ENCODE measurements at places on chromosomes 6 and 20. TPM values are rescaled to one million over a fixed set of nuclear protein-coding genes. Genes with fewer than 3 reads are reported as not detected.

- no peaks in the 10 kb centered on the region for H3K27me3 ChIP-seq
- H3K36me3 ChIP-seq: no peaks in the 10 kb centered on the region
- no peak overlapping the region for H3K27ac ChIP-seq
- no peaks in the 10 kb centered on the region for H3K4me1 ChIP-seq
- H3K4me3 ChIP-seq: no peak overlapping the region
Measured at GRCh38 chr20:467755-468154, 5.4 kb upstream of the TBC1D20 start.

DNA sequence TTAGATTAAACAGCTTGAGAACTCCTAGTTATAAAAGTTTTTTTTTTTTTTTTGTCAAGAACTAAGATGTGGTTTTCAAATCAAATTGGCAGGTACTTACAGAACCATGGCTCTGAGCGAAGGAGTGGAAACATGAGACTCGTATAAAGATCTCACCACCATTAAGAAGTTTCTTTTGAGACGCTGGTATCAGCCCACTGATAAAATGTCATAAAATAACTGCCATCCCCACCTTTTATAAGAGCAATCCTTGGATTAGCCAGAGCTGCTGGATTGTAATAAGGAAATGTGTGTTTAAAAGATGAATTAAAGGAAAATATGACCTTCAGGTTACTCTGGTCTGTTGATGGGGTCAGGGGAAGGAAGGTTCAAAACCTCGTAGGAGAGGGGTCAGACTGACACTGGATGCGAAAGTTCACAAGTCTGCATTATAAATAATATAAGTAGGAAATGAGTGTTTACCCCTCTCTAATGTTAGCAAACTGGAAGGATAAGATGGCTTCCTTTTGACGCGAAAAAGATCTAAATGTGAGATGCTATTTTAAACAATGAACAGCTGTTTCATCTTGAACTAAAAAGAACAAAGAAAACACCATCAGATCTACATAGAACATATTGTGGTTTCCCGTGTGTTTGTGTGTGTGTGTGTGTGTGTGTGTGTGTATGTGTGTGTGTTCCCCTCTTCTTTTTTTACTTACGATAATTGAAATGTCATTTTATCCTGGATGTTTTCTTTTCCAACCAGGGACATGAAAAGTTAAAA is 386.8 kb upstream of the JAG1 start:
- H3K27me3 ChIP-seq: no peaks in the 10 kb centered on the region
- no peak for DNase-seq
- H3K4me1 ChIP-seq: no peaks in the 10 kb centered on the region
- H3K36me3 ChIP-seq: no peaks in the 10 kb centered on the region

DNA sequence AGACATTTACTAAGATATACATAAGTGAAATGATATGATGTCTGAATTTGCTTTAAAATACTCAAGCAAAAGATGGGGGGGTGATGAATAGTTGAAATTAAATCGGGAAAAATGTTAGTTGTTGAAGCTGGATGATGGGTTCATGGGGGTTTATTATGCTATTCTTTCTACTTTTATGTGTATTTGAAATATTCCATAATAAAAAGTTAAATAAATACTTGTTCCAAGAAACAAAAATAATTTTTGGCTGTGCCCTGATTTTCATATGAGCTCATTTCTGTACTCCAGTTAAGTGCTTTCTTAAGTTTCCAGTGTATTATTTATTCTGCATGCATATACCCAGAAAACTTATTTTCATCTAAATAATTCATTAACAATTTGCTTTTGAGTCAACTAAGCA is 138.6 kb downstream of the AIG1 start:
- no peaks in the 10 kb centered on the region for H3K4me1 ChIP-seq
- H3K36me3 ChIP-seq: no peaks in the 10 kb centered on the region
- no peak for DNase-seq
- no peak overlapping the region for H3K27ac ChIP-seq
- no peak overlapping the region for H3K4me3 ChIP-seq

DNA sequence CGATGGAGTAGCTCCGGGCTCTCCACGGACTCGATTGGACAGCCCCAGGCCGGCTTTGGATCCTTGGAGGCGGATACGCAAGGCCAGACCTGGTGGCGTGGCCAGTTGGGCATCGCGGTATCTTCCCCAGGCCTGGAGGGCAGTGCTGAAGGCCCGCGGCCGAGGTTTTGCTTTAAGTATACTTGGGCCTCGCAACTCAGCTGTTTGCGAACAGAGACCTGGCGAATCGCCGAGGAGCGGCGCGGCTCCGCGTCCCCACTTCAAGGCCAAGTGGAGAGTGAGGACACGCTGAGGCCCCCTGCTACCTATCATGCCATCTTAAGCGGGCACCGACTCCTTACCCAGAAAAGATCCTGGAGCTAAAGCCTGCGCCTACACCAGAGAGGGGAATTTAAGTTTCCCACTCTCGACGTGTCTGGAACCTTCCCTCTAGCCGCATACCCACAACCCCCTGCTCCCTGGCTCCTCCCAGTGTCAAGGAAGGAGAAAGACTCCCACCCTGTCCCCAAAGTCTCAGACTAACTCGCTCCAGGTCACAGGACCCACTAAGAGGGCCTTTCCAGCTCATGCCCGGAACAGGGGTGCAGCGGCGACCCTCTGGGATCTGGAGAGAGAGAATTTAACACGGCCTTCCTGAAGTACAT is 4.1 kb downstream of the LINC00237 start:
- H3K4me1 ChIP-seq: peaks cover 24% of the 10 kb centered on the region
- H3K27ac ChIP-seq: no peak overlapping the region
- no peak for DNase-seq
- peaks cover 95% of the 10 kb centered on the region for H3K27me3 ChIP-seq

- H3K36me3 ChIP-seq: no peaks in the 10 kb centered on the region
- no peak for DNase-seq
- no peak overlapping the region for H3K27ac ChIP-seq
- H3K4me1 ChIP-seq: no peaks in the 10 kb centered on the region
- H3K27me3 ChIP-seq: no peaks in the 10 kb centered on the region
- no peak overlapping the region for H3K4me3 ChIP-seq
Measured at GRCh38 chr6:145875496-145876211, 61.1 kb upstream of the FBXO30 start.

GRCh38 chr6:161437851-161438250 is 164.0 kb upstream of the AGPAT4 start:
- H3K27me3 ChIP-seq: no peaks in the 10 kb centered on the region
- no peak overlapping the region for H3K27ac ChIP-seq
- H3K36me3 ChIP-seq: no peaks in the 10 kb centered on the region
- DNase-seq: no peak

DNA sequence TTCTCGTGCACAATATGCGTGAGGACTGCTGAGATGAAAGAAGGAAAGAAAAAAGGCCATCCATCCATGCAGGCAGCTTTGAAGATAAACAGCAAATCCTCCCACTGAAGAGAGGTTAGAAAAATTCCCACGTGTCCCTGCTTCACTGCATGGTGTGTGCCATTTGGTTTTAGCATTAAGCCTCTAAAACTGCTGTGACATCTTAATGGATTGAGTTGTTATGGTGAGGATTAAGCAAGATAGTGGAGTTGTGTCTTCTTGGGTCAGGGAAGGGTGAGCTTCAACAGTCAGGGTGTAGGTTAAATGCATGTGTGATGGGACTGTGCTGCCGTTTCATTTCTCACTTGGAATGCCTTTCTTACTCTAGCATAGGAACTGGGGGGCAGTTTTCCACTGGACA is 50.5 kb downstream of the ZNF831 start:
- DNase-seq: no peak
- H3K4me3 ChIP-seq: no peak overlapping the region
- no peaks in the 10 kb centered on the region for H3K4me1 ChIP-seq
- no peaks in the 10 kb centered on the region for H3K27me3 ChIP-seq
- H3K36me3 ChIP-seq: no peaks in the 10 kb centered on the region

- no peak for DNase-seq
- H3K36me3 ChIP-seq: no peaks in the 10 kb centered on the region
- no peaks in the 10 kb centered on the region for H3K4me1 ChIP-seq
- no peak overlapping the region for H3K27ac ChIP-seq
Measured at GRCh38 chr6:57072108-57072507, 17.9 kb upstream of the ZNF451 start.

- H3K36me3 ChIP-seq: no peaks in the 10 kb centered on the region
- H3K4me3 ChIP-seq: no peak overlapping the region
- no peaks in the 10 kb centered on the region for H3K4me1 ChIP-seq
- H3K27me3 ChIP-seq: no peaks in the 10 kb centered on the region
- no peak overlapping the region for H3K27ac ChIP-seq
Measured at GRCh38 chr6:151141685-151142084, 98.1 kb upstream of the AKAP12 start.

The AKAP12 gene
- 218 TPM for total RNA-seq

The PNPLA1 gene
- not detected for total RNA-seq

The MYBL2 gene
- total RNA-seq: 5.2 TPM

The CDK19 gene
- total RNA-seq: 1.0 TPM

The ALDH5A1 gene
- total RNA-seq: 6.8 TPM

The TOX2 gene
- total RNA-seq: 0.26 TPM

The CCN5 gene
- total RNA-seq: not detected

The REM1 gene
- total RNA-seq: 0.59 TPM
